Fibroblast of the aortic adventitia (primary cell): ENCODE measurements at places on chromosomes 7 and 10.

DNA sequence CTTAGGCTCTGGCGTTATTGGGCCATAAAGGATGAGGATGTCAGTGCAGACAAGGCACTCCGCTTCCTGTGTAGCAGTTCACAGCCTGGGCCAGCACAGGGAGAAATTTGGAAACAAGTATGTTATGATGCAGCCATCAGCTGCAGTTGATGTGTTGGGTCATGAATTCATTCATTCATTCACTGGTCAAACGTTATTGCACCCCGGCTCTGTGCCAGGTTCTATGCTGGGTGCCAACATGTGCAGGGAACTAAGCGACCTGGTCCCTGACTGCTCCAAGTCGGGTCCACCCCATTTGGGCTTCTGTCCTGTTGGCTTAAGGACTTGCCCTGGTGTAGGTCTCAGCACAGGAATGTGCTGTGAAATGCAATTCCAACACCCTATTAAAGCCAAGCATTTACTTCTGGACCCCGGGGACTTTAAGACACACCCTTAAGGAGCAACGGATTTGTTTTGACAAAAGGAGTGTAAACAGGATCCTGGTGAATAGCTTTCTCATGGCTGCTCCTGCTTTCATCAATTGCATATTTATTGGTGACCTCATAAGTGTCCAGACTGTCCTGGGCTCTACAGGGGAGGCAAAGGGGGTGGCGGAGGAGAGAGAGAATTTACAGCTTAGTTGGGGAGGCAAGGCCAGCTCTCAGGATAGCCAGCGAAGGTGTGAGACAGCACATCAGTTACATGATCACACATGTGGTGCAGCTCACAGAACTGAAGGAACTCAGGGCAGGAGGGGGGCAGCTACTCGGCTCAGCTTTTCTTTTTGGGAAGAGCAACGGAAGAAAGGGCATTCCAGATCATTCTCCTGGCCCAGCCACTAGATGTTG is 158.6 kb downstream of the GRK5 start:
- DNase-seq = no peak

- peak; percentile 64 for DNase-seq
Measured at GRCh38 chr10:44776181-44776580, 135.0 kb upstream of the TMEM72 start.

DNA sequence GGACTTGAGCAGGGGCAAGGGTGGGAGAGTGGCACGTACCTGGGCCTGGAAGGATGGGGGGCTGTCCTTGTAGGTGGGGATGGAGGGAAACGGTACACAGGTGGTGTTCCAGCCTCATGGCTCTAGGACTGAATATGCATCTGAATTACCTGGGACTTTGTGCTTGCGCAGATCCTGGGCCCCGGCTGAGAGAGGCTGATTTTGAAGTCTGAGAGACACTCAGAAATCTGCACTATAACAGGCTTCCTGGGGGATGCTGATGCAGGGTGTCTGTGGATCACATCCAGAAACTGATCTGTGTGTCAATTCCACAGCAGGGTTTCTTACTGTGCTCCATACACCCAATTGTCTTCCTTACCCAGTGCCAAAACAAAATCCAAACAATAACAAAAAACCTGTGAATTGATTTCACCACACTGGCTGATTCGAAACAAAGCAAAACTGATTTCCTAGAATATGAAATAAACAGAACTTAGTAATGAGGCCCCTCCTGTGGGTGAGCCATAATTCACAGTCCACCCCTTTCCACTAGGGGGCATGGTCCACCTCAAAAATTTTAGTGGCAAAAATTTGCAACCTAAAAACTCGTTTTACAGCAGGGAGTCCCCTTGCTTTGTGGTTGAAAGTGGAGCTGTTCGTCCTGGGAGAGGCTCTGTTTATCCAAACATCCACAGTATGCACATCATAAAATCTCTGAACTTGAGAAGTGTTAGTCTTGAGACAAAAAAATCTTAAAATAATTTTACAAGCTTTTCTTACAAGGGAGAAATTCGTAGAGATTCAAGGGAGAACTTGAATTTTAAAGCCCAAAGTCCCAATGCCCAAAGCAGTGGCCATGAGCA is 32.0 kb upstream of the PLEKHA1 start:
- peak; percentile 72 for DNase-seq

DNA sequence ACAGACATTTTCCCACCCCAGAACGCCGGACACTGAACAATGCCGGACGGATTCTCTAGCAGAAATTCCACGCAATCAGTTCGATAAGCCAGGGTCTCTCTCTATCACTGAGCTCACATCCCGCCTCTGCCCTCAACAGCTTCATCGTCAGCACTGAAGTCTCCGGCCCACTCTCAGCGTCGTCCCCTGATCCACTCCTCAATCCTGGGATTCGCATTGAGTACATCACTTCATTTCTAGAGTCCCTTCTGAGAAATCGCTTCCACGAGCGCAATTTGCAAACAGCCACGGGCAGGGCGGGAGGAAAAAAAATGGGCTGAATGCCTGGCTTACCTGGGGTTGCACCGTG is 365 bp downstream of the YME1L1 start:
- DNase-seq = peak; percentile 25

GRCh38 chr10:21827308-21827707 is 176.2 kb downstream of the DNAJC1 start:
- no peak for DNase-seq

DNA sequence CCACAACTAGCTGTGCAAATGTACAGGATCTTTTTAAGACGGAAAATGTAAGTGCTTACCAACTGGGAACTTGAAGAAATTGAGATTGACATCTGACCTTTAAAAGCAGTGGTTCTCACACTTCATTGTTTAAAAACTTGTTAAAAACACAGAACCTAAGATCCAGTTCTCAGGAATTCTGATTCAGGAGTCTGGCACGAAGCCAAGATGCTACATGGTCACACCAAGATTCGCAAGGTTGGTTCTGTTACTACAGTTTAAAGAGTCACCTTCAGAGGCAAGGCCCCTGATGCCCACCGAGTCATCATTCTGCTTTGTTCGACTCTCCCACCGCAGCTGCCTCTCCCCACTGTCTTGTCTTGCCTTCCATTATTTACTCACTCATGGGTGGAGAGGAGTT is 113.3 kb downstream of the GLI3 start:
- no peak for DNase-seq

GRCh38 chr7:75722373-75722772 is 16.4 kb downstream of the HIP1 start:
- DNase-seq = no peak

DNA sequence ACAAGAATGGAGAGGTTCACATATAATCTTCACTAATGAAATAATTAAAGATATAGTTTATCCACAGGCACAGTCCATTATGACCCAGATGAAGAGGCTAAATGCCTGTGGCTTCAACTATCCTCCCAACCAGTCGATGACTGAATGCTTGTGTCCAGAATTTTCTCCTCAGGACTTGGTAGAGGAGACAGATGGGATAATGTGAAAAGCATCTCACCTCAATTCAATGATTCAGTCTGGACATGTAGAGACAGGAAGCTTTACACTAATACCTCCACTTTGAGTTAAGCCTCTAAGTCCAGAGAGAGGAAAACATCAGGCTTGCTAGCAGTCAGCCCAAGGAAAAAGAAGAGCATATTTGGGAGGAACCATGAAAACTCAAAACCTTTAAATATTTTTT is 59.1 kb upstream of the COL1A2 start:
- DNase-seq = no peak

- DNase-seq = peak; percentile 92
Measured at GRCh38 chr7:90720984-90721760, 125.1 kb downstream of the CDK14 start.

DNA sequence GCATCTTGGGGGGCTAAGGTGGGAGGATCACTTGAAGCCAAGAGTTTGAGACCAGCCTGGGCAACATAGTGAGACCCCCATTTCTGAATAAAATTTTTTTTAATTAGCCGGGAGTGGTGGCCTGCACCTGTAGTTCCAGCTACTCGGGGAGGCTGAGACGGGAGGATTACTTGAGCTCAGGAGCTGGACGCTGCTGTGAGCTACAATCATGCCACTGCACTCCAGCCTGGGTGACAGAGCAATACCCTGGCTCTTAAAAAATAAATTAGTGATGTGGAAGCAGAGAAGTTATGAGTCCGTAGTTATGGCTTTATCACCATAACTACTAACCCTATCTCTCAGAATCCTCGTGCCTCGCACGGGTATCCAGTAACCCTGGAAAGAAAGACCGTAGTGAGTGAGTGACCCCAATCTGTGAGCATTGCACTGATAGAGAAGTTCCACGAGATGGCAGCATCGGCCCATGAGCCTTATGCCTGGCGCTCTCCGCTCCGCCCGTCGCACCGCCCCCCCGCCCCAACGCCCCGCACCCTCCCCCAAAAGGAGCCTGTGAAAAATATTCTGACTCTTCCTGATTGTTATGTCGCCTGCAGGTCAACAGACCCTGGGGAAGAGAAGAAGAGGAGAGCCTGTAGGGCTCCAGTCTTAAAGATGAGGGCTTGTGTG is 4.9 kb upstream of the SLC29A3 start:
- DNase-seq = peak; percentile 54

GRCh38 chr10:81886939-81887338 is 11.9 kb downstream of the NRG3 start:
- no peak for DNase-seq
